T-helper 17 cell (primary cell): ENCODE measurements at places on chromosomes 3 and 15. TPM values are rescaled to one million over a fixed set of nuclear protein-coding genes. Genes with fewer than 3 reads are reported as not detected.

The INKA1 gene
- 5.2 TPM for total RNA-seq

- no peak for DNase-seq
These were observed 357.7 kb downstream of the TBC1D5 start for GRCh38 chr3:17384567-17385296.

- DNase-seq, result no peak
These were observed 35.9 kb upstream of the GOLGA6L9 start for GRCh38 chr15:82393671-82394070.

DNA sequence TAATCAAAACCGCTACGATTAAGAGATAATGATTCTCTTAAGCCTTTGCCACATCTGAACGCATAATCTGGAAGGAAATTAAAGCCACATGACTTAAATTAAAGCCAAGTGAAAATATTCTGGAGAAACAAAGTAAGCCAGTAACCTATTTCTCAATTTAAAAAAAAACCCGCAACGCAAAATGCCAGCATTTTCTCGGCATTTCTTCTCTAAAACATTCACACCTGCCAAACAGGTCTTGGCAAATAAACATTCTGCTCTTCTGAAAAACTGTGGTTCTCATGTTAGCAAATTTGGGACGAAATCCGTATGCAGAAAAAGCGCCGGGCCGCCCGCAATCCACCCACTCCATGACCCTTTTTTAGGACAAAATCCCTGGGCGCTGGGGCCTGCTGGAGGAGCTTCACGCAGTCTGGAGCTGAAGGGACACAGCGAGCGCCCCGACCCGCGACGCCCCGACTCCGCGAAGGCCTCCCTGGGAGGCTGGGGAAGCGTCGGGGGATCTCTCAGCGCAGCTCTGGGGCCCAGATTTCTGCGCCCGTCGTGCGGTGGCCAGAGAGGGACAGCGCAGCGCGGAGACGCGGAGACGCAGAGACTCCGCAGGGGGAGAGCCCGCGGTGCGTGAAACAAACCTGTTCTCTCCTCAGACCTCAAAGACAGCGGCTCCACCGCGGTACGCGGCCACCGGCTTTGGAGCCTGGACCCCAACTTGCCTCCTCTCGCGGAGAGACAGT, 471 bp downstream of the NKIRAS1 start:
- DNase-seq, result no peak

The MED12L gene
- 6.2 TPM for total RNA-seq
